ENCODE measurements at places on chromosomes 7 and 10.

- no peak for DNase-seq
These were observed 200.0 kb upstream of the BMPER start for GRCh38 chr7:33705333-33705833.

GRCh38 chr7:154843670-154844237, 159.2 kb downstream of the PAXIP1 start:
- DNase-seq: no peak

GRCh38 chr7:104142147-104142546, 65.7 kb downstream of the ORC5 start:
- no peak for DNase-seq

DNA sequence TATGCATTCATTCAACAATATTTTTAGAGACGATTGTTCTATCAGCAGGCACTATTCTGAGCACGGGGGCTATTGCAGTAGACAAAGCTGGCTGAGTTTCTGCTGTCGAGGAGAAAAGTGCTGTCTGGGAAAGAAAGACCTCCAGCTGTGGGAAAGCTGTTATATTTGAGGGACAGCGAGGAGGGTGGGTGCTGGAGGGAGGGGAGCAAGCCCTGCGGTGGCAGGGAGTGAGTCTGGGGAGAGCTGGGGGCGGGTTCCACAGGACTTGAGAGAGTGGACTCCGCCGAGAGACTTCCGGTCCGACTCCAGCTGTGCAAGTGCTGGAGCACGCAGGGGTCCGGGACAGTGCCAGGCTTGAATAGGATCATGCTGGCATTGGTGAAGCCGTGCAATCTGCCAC, 602.1 kb upstream of the FOXK1 start:
- DNase-seq: no peak

GRCh38 chr10:121772884-121773283, 154.9 kb downstream of the ATE1 start:
- DNase-seq: no peak

- DNase-seq: no peak
These were observed 126.1 kb upstream of the FAM20C start for GRCh38 chr7:66296-66695.

- DNase-seq: no peak
These were observed 371.4 kb downstream of the DNAJB6 start for GRCh38 chr7:157707983-157708918.

Data from central memory CD4-positive, alpha-beta T cell (primary cell).